ENCODE measurements at places on chromosomes 1 and 21. TPM values are rescaled to one million over a fixed set of nuclear protein-coding genes. Genes with fewer than 3 reads are reported as not detected.

DNA sequence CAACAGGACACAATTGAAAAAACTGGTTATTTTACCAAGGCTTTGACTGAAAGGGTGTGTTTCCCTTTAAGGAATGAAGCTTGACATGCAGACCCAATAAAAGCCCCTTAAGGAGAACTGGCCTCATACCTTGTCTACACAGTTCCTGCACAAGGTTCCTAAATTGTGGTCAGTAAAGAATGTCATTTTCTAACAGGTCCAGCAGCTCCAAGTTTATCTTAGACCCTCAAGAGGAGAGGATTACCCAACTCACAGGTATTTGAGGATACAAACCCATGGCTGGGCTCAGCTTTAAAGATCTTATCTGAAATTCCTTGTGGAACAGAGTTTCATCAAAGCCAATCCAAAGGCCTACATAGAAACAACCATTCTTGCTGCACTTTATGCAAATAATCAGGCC is 31.4 kb upstream of the CBR3 start:
- no peak for DNase-seq
- H3K27ac ChIP-seq = no peak overlapping the region
- no peaks in the 10 kb centered on the region for H3K36me3 ChIP-seq
- peak overlapping the region; percentile 20 for H3K4me3 ChIP-seq

GRCh38 chr1:7302873-7303272 is 468.2 kb upstream of the VAMP3 start:
- H3K4me1 ChIP-seq = peaks cover 4% of the 10 kb centered on the region
- H3K27ac ChIP-seq = no peak overlapping the region
- H3K27me3 ChIP-seq = no peaks in the 10 kb centered on the region
- peak; percentile 41 for DNase-seq
- H3K4me3 ChIP-seq = no peak overlapping the region
- no peaks in the 10 kb centered on the region for H3K36me3 ChIP-seq

- no peaks in the 10 kb centered on the region for H3K36me3 ChIP-seq
- H3K4me1 ChIP-seq = no peaks in the 10 kb centered on the region
- H3K4me3 ChIP-seq = no peak overlapping the region
- H3K27me3 ChIP-seq = no peaks in the 10 kb centered on the region
- peak overlapping the region; percentile 32 for H3K27ac ChIP-seq
- DNase-seq = no peak
Observed at GRCh38 chr1:230286166-230286889, 139.8 kb downstream of the PGBD5 start.

Gene MEX3A
- total RNA-seq = 88.0 TPM

Gene TRIM58
- total RNA-seq = 1.7 TPM

Gene SGIP1
- 9.4 TPM for total RNA-seq

Gene FMO4
- 2.5 TPM for total RNA-seq

Measured in endodermal cell (in vitro differentiated cells).